ENCODE measurements at places on chromosomes 16 and 17.

DNA sequence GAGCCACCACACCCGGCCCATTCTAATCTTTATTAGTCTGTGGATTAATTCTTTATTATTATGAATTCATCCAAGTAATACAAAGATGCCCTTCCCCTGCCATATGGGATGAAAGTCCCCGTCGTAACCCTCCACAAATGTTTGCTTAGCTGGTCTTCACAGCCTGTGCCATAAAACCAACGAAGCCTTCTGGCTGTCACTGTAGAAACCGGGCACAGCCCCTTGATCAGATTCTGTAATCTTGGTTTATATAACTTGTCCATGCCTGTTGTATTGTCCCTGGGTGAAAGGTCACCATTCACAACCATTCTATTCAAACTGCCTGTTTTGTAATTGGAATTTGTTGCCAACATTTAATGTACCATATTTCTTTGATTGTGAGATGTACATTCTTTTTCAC, 66.5 kb downstream of the ATP2C2 start:
- DNase-seq = no peak

- no peak for DNase-seq
Observed at GRCh38 chr16:11880007-11880406, 28.7 kb upstream of the RSL1D1 start.

DNA sequence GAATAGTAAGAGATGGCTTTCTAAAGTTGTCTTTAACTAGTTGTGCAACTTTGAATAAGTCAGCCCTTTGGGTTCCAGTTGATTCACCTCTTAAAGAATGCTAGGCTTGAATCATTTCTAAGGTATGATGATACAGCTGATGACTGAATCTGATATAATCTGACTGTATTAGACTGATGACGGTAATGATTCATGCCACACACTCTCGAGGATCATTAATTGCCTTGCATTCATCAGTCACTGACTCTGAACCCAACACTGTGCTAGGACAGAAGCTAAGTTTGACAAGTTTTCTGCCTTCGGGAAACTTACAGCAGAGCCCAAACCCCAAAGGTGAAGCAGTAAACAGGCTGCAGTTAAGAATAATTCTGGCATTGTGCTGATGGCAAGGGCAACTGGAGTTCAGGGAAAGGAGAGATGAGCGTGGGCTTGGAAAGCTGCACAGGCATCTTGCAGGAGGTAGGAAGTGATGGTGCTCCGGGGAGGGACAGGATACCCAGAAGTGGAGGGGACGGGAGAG, 25.8 kb downstream of the ASIC2 start:
- DNase-seq = no peak

- no peak for DNase-seq
Observed at GRCh38 chr16:71297341-71297634, 8.1 kb upstream of the CMTR2 start.

DNA sequence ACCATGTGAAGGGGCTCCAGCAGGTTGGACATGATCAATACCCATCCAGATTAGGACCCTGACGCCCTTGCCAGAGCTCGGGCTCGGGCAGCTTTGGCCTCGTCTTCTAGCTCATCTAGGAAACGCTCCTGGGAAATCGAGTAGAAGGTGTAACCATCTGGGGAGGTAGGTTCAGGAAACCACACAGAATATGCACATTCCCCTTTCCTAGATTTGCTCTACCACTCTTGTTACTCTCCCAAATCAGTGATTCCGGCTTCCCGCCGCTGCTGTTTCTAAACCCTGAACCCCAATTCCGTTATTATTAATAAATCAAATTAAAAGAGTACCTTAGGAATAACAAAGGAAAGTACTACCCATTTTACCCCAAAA, 507 bp downstream of the COA3 start:
- no peak for DNase-seq

GRCh38 chr16:2985893-2986355, 5.7 kb upstream of the PKMYT1 start:
- no peak for DNase-seq

- DNase-seq = no peak
Observed at GRCh38 chr17:62309396-62309795, 71.0 kb upstream of the EFCAB3 start.

DNA sequence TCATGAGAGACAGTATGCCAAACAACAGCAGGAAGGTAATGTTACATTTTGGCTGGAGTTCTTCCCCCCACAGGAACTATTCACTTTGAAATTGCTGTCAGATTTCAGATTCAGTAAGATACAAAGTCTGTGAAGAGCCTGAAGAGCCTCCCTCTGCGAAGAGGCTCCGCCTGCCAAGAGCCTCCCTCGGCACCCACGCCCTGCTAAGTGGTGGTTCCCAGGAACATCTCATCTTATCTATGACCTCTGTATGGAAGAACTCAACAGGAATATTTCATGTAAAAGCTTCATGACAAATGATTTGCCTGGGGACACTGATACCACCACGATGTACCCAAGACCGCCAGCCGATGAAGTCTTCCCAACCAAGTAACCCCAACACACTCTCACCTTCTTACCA, 3.2 kb downstream of the ZC3H7A start:
- DNase-seq = no peak

- DNase-seq = no peak
Observed at GRCh38 chr17:12318571-12319266, 298.0 kb downstream of the MAP2K4 start.

GRCh38 chr17:82090549-82091263, 7.3 kb downstream of the FASN start:
- DNase-seq = no peak

DNA sequence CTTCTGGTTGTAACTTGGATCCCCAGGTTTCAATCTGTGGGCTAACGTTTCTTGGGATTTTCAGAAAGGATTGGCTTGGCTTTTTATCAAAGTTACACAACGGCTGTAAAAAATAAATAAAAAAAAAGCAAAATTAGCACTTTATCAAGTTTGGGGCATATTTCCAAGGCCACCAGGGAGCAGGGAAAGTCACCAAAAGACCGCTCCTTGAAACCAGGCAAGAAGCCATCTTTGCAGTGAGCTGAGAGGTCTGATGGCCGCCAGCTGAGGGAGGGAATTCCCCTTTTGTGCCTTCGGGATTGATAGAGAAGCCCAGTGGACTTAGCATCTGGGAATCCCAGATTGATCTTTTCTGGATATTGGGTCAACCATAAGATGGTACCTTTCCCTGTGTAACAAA, 192.2 kb downstream of the WWOX start:
- no peak for DNase-seq

DNA sequence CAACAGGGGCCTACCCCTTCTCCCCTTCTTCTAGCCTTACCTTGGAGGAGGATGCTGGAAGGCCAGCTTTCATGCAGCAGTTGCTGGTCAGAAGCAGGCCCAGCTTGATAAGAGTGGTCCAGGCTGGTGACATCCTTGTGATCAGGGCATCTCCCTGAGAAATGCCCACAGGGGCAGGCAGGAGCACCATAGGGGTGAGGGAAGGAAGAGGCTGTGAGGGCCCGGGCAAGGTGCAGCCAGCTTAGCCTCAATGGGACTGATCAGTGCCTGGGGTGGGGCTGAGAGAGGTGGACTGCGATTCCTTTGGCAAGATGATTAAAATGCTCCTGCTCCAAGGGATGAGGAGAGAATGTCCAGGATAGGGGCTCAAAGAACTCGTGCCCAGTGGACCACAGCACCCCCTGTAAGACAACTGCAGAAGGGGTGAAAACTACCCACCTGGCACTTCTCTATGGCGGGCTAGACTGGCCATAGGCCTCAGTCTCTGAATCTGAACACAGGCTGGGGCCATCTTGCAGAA, 9.5 kb upstream of the GALK1 start:
- DNase-seq = no peak

DNA sequence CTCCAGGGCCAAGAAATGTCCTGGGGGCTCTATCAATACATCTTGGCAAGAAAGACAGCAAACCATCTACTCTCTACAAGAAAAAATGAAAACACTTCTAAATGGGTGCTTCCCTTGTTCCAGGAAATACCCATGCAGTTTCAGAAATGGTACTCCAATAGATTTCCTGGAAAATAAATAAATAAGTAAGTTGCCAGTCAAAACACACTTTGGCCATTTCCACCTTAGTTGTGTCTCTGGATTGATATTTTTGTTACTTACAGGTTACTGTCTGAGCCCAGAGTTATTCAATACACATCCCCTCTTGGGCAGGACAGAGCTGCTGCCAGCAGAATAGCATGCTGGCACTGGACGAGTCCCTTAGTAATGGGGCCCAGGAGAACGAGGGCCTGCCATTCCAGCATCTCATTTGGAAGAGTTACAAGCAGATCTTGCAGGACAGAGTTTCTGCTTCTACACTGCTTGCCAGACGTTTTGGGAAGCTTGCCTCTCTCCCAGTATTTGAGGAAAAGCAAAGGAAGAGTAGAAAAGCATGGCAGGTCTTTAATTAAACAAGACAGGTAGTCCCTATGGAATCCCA, 100.5 kb downstream of the SMG6 start:
- no peak for DNase-seq

DNA sequence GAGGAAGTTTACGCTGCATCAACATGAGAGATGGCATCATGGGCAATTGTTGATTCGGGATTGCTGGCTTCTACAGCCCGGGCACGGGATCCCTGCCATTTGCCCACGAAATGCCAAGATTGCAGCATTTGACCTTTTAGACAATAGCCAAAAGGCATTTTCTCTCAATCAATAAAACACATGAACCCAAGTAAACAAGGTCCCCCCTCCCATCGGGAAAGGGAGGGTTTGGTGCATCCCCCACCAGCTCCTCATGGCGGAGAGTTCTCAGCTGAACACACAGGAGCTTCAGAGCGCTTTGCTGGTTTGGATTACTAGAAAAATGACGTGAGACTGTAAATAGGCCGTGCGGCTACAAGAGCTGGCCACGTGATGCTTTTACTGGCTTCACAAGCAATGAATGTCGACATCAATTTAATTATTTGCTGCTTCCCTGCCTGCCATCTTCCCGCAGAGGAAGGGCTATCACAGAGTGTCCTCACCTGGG, 147.6 kb downstream of the C16orf95 start:
- DNase-seq = no peak

DNA sequence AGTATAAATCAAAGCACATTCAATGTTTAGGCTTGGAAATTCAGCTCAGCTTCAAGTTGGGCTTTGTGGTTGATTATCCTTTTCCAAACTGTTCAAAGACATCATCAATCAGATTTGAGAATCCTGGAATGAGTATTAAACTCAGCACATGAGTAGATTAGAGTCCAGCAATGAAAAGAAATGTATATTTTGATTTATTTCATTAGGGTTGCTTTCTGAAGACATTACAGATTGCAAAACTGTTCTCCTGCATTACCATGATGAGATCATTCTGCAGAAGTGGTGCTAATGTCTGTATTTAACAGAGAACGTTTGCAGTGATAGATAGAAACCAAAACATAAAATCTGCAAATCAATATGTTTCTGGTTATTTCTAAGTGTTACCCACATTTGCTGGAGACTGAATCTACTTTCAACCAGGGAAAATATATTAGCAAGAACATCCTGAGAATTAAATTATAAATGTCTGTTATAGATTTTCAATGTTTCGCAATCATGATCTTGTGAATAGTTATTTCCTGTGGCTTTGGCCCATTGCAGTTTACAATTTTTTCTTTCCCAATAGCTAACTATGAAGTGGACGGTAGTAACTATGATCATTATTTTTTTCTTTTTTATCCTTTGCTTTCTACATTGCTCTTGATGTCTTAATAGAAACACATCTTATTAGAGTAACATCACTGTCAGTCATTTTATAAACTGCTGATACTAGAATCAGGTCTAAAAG, 1125.7 kb upstream of the GOT2 start:
- no peak for DNase-seq

DNA sequence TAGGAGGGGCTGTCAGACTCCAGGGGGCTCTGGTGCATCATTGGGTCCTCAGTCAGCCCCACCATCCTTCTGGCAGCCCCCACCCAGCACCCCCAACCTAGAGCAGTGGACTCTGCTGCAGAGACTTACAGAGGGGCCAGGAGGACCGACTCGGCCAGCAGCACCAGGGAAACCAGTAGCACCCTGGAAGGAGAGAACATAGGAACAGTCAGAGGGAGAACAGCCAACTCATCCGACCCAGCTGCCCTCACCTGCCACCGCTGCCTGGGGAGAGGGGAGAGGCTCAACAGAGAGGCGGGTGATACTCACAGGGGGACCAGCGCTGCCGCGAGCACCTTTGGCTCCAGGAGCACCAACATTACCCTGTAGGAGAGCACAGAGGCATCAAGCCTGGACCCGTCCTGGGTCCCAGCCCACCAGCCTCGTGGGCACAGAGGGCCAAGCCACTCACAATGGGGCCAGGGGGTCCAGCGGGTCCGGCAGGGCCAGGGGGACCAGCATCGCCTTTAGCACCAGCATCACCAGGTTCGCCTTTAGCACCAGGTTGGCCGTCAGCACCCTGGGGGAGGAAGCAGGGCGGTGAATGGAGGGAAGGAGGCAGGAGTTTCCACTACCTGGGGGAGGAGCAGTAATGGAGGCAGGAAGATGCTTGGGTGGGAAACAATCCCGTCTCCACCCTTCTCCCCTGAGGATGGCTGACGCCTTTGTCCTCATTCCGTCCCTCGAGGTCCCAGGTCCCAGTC, 11.7 kb downstream of the COL1A1 start:
- no peak for DNase-seq

DNA sequence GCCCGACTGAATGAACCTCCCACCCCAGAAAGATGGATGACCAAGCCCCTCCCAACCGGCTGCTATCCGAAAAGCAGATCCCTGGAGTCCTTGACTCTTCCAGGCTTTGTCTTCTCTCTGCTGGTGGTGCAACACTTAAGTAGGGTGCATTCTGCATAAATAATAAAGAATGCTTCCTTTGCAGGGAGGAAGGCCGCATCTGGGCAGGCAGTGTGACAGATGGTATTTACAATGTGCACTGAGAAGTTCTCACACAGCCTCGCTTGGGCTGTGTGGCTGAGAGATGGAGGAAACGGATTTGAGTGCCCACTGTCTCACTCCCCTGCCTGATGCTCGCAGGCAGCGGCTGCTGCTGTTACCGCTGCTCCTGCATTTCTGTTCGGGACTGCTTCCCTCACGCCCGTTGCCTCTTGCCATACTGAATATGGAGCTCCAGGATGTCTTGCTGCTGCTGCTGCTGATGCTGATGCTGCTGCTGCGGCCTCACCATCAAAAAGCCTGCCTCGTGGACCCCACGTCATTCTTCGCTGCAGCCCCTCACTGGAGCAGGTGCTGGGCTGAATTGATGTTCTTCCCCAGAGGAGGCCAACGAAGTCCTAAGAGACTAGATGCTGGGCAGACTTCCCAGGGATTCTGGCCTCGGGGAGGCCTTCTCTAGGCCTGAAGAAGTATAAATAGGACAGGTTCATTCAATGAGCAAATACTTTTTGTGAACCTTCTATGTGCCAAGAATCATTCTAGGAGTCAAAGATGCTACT, 7.1 kb upstream of the RHBDL3 start:
- no peak for DNase-seq

- DNase-seq = no peak
Observed at GRCh38 chr16:78096386-78096785, 3.1 kb upstream of the WWOX start.

GRCh38 chr17:48625495-48626244, 488 bp downstream of the HOXB9 start:
- peak; percentile 63 for DNase-seq

DNA sequence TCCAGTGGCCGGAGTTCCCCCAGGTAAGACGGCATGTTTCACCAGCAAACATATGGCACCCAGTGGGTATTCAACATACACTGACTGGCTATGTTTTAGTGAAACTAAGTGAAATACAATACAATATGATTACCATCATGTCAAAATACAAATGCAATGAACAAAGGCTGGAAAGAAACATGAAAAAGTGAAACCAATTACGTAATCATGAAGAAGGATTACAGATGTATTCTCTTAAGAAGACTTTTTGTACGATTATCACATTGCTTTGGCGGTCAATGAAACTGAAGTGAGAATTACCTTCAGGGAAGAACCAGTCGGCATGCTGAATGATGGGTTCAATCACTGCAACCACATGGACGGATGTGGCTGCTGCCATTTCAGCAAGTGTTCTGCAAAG, 71.7 kb downstream of the ARHGAP17 start:
- no peak for DNase-seq

Measured in stimulated activated naive CD8-positive, alpha-beta T cell treated with anti-CD3 and anti-CD28 coated beads, Interleukin-15, amount 100 ng/mL, for 72 hours (primary cell).